CD4-positive, alpha-beta T cell treated with Interleukin-6 for 4 hours (primary cell): ENCODE measurements at places on chromosomes 12 and 14.
A peak's percentile ranks its signal among the peaks of the same experiment; 100 is the strongest.

DNA sequence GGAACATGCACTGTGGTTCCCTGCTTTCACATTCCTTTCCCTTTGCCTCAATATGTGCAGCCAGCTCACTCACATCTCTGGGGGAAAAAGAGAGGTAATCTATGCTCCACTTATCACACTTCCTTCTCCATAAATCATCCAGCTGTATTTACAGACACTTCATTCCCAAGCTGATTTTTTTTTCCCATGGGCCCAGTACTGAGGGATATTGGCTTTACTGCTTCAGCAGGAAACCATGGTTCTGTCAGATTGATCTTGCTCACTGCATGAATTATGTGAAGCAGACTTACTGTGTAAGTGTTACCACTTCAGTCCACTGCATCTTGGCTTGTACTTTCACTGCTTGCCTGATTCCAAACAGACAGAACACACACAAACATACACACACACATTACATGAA lies 555.6 kb downstream of the CCER1 start:
- no peak for DNase-seq

GRCh38 chr14:20855652-20856291 lies 35.4 kb upstream of the RNASE3 start:
- peak; percentile 34 for DNase-seq

DNA sequence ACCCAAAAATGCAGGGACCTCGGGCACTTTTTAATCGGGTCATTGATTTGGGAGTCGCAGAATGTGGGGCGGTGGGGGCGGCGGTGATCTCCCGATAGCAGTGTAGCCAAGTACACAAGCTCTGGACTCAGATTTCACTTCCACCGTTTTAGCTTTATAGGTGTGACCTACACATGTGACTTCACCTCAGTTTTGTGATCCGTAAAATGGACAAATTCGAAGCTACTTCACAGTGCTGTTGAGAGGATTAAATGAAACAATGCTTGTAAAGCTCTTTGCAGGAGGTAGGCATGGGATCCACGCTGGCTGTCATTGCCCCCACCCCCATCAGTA lies 478 bp downstream of the RITA1 start:
- peak; percentile 8 for DNase-seq

DNA sequence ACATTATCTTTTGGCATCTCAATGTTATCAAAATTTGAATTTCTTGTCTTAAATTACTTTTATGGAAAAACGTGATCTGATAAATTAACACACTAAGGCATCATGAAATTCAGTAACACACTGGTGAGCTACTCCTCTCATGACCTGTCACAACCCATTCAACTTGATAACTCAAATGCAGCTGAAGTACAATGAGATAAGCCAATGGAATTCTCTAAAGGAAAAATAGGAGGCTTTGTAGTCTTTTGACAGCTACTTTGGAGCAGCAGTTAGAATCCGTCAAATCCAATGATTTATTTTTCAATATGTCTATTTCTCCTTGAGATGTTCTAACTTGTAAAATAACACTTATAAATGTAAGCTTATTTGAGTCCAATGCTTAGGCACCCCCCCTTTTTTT lies 1029.4 kb downstream of the TRHDE start:
- DNase-seq = no peak

GRCh38 chr14:23610090-23610814 lies 25.9 kb upstream of the DHRS2 start:
- DNase-seq = peak; percentile 32

- no peak for DNase-seq
These were observed 40.8 kb downstream of the CCDC88C start for GRCh38 chr14:91376547-91377477.

DNA sequence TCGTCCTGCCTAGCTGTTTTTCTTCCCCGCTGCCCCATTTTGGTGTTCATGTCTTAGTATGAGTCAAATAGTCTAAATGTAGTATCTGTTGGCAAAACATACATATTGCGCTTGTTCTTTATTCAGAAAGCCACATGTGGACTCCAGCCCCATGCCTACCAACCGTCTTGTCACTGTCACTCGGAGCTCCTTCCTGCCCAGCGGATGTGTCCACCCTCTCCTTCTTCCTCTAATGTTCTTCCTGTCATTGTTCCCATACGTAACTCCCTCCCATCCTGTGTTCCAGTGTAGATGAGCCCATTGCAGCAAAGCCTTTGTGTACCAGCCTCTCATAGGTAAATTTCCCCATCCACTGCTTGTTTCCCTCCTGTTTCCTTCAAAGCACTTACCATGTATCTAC lies 120.5 kb downstream of the TMX1 start:
- no peak for DNase-seq

DNA sequence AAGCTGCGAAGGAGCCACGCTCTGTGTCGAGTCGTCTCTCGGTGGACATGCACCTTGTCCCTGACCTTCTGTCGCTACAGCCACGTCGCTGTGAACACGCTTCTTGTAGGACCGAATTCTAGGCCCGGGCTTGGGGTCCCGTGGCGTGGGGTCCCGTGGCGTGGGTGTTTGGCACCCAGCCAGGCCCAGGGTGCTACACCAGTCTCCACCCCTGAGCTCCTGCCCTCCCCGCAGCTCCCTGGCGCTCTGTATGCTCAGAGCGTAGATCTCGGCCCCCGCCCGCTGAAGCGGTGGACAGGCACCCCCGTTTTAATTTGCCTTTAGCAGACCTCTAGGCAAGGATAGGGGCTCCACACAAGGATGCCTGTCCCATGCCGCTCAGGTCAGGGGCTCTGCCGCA lies 16.5 kb downstream of the MMP17 start:
- DNase-seq = no peak

- no peak for DNase-seq
These were observed 109.5 kb downstream of the NTS start for GRCh38 chr12:85983601-85984000.

GRCh38 chr12:4934407-4935035 lies 24.8 kb downstream of the KCNA1 start:
- DNase-seq = no peak
